DND-41 (cell line): ENCODE measurements at places on chromosomes 3 and 15.

DNA sequence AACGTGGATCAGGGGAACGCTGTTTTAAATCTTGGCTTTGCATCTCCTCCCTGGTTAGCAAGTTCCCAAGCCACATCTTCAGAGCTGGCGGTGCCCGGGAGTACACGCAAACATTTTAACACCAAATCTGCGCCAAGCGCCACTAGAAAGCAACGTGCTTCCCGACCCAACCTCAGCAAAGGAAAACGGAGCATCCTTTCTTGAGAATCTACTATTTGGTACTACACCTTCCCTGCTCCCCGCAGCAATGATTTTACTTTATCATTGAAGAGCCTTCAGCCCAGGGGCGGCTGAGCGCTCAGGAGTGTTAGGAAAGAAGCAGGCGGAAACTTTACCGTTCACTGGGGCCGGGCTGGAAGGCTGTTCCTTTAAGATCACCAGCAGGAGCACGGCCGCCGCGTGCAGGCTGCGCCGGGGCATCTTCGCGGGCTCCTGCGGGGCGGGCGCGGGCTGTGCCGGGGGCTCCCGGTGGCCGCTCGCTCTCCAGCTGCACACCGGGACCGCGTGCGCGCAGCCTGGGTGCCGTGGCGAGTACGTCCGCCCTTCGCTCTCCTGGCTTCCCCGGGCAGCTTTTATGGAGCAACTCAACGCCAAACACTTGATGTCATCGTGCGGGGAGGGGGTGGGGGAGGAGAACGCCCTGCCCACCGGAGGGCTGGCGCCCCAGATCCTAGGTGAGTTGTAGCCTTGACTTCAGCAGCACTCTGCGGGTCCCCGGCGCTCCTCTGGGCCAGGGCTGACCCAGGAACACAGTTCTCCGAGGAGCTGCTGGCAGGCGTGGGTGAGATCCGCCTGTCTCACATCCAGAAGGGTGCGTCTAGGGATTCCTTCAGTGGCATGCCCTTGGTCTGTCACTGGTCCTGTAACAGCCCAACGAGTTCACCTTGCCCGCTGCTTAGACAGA is at the start of gene CA12:
TSS of gene CA12 (minus strand) at position 546 of the 904 bp plus-strand sequence. CDS start at position 420, 126 bp downstream.
- no peak for DNase-seq

DNA sequence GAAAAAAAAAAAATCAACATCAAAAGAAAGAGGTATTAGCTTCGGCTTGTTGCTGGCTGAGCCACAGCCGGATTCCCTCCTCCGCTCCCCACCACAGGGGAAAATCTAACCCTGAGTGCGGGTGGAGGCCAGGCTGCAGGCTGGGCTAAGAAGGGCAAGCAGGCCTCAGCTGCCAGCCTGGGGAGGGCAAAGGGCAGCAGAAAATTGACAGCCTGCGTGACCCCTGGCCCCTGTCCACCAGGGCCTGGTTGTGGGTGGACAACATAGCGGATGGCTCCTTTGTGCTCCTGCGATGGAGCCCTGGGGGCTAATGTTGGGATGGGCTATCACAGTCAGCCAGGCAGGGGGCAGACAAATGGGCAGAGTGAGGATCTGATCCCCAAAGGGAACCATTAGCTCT is 25.4 kb downstream of the CACNA2D2 start:
- no peak for DNase-seq

- no peak for DNase-seq
Measured at GRCh38 chr3:112351036-112351435, 18.1 kb downstream of the CD200 start.

DNA sequence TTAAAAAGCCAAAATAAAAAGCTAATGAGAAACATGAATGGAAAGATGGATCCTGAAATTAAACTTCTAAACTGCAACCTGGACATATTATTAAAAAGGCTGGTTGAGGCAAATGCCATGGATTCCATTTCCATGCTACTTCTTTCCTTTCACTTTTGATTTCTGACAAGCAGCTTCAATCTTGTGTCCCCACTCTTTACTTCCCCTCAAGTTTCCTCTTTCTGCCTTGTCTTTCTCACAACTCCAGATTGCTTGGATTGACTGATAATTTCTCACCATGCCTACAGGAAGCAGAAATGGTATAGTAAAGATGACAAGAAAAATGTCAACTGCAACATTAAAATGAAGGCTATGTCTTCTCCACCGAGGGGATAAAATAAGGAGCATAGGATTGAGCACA is 1136.7 kb downstream of the TUSC7 start:
- DNase-seq: no peak

GRCh38 chr3:149435996-149436885 is 38.3 kb upstream of the TM4SF4 start:
- no peak for DNase-seq

- DNase-seq: no peak
Measured at GRCh38 chr3:160532371-160532770, 33.0 kb downstream of the KPNA4 start.

DNA sequence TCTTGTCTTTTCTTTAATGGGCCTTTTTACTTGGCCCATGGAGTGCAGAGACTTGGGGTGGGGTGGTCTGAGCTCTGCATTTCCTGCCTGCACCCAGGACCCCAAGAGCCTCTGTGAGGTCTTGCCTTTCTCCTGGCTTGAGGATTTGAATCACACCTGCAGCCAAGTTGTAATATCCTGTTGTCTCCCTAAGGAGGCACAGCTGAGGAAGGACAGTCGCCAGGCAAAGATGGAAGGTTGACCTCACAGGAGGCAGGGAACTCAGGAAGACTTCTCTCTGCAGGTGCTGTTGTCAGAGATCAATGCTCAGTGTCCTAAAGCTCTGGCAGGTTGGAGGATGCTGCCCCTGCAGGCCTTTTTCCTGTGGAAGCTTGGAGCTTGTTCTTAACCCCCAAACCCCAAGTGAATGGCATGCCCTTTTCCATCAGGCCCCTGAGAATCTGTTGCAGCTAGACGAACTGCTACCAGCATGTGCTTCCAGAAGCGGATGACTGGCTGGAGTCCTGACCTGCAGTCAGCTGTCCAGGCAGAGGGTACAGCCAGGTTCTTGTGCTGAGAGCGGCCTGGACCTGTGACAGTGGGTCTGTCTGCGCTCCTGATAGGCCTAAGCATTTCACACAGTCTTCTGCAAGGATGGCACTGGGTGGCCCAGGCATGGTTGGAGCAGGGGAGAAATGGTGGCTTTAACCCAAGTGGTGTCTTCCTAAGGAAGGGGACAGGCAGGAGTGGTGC is 120.0 kb downstream of the EEFSEC start:
- DNase-seq: no peak

GRCh38 chr15:78915341-78916087 is 29.3 kb downstream of the CTSH start:
- DNase-seq: no peak

GRCh38 chr3:150933473-150933995 is 28.3 kb upstream of the MINDY4B start:
- DNase-seq: no peak

DNA sequence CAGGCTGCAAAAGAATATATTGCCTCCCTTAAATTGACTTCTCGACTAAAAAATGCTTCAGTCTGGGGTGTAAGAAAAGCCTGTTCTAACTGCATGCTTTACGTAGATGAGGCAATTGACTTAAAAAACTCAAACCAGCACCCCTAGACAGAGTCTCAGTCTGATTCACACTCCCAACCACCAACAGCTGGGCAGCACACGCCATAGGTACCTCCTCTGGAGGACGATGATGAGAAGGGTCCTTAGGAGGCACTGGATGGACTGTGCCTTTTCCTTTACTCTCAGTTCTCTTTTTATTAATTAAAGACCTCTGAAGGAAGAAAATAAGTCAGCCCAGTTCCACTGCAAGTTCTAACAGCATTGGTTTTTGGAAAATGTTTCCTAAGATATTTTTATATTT is 175.0 kb downstream of the PDZRN3 start:
- DNase-seq: no peak

GRCh38 chr3:14047841-14048240 is 76.8 kb downstream of the CHCHD4 start:
- no peak for DNase-seq

DNA sequence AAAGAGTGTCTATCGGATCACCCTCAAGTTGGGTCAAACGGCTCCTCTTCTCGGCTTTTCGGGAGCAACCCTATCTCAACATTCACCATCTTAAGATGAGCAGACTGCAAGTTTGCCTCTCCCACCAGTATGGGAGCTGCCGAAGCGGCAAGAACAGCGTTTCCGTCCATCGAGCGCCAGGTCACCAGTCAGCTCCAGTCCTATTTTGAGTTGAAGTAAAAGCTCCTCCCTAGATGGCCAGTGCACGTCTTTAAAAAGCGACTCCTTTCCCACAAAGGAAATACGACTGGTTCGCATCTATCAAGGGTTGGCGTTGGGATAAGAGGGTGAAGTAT is 369 bp upstream of the U2SURP start:
- no peak for DNase-seq

GRCh38 chr3:127027811-127028548 is 45.1 kb downstream of the PLXNA1 start:
- no peak for DNase-seq

DNA sequence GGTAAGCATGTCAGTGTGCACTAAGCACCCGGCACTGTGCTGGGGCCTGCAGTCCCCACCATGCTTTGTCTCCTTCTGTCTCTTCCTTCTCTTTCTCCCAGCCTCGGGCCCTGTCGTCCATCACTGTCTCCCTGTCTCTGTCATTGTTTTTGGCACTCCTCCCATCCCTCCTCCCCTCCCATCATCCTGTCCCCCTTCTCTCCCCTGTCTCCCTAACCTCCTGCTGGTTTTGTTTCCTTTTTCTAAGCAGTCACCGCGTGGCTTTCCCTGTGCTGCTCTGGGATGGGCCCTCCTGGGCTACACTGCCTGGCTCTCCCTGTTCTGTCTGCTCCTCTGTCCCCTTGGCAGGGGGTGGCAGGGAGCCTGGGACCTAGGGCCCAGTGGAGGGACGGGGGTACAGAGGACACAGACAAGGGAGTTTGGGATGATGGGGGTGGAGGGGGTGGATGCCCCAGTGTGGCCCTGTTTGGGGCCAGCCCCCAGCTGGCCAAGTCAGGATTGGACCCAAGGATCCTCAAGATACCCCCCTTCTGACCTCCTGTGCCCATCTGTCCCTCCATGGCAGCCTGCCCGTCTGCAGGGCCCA is 5.7 kb downstream of the CHST13 start:
- DNase-seq: no peak

GRCh38 chr3:124599779-124600693 is 130.2 kb upstream of the UMPS start:
- no peak for DNase-seq

GRCh38 chr15:92653836-92654539 is 1.6 kb downstream of the FAM174B start:
- no peak for DNase-seq

DNA sequence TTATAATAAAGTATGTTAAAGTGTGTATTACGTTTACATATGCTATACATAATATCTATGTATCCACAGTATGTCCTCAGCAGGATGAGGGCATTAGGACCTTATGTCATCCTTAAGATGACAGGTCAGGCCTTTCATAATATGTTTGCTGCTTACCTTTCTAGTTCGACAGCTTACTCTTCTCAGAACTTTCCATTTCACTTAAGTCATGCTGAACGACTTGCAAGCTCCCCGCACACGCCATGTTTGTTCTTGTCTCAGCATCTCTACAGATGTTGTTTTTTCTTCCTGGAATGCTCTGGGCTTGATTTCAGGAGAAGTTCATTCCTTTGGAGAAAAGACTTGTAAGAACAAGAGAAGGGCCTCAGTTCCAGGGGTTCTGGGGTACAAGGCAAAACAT is 36.0 kb upstream of the PPARG start:
- no peak for DNase-seq

DNA sequence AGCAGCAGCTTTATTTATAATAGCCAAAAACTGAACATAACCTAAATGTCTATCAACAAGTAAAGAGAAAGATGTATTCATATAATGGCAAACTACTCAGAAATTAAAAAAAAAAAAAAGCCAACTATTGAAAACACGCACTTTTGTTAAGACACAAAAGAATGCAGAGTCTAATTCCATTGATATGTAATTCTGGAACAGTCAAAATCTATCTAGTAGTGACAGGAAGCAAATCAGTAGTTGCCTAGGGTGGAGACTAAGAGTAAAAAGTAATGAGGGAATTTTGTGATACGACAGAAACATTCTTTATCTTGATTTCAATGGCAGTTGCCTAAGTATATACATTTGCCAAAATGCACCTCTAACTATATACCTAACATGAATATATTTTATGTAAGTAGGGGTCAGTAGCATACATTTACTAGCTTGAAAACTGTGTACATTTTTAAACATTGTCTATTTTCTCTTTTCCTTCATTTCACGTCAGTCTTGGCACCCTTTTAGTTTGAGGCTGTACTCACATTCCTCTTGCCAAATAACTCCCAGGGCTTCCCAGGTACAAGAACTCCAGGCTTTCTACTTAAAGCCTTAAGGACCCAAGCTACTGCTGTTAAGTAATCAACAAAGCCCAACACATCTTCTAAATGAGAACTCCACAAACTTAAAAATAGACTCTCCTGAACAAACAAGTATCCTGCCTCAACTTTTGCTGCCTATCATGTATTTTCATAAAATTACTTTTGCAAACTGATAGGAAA is 54.7 kb downstream of the ADAM10 start:
- DNase-seq: no peak

GRCh38 chr3:184636741-184637316 is 75.0 kb downstream of the MAGEF1 start:
- no peak for DNase-seq

- DNase-seq: no peak
Measured at GRCh38 chr3:110859993-110860392, 211.6 kb upstream of the NECTIN3 start.

DNA sequence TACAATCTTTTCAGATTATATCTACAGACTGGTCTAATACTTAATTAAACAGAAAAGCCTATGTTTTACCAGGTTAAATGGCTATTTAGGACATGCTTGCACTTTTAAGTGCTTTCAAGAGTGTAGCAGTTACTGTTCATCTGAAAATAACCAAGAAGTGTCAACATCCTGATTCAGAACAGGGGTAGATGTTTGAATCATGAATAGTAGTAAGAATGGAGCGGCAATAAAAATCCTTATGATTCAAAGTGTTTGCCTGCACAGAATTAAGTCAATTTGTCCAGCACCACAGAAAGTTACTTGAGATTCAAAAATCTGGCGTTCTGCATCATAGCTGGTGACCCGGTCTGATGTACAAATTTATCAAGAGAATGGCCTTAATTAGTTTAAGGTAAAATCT is 48.3 kb downstream of the GREM1 start:
- no peak for DNase-seq

- DNase-seq: no peak
Measured at GRCh38 chr3:64870876-64871646, 183.3 kb upstream of the ADAMTS9 start.

- DNase-seq: peak; percentile 84
Measured at GRCh38 chr3:45497963-45498362, 96.6 kb upstream of the LIMD1 start.

GRCh38 chr15:61216519-61216918 is 12.6 kb downstream of the RORA start:
- no peak for DNase-seq

GRCh38 chr3:40073310-40074007 is 236.0 kb upstream of the EIF1B start:
- DNase-seq: no peak

DNA sequence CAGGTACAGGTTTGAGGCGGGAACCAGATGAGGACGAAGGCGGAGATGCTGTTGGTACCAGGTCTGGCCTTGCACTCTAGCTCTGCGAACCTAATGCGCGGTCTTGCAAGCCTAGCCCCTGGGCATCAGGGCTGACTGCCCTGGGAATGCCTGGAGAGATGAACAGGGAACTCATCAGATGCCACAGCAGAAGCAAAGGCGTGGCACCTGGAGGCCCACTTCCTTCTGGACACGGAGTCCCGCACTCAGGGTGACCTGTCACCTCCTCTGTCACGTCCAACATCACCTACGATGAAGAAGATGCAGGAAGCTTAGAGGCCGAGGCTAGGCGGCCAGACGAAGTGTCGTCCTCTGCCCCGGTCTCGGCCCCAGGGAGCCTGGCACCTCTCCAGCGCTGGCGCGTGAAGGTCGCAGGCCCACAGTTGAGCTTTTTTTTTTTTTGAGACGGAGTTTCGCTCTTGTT is 9.4 kb downstream of the RPLP1 start:
- no peak for DNase-seq
